ENCODE measurements at places on chromosomes 11 and 22.

GRCh38 chr11:9313648-9314290 is 624 bp downstream of the TMEM41B start:
- DNase-seq: no peak

DNA sequence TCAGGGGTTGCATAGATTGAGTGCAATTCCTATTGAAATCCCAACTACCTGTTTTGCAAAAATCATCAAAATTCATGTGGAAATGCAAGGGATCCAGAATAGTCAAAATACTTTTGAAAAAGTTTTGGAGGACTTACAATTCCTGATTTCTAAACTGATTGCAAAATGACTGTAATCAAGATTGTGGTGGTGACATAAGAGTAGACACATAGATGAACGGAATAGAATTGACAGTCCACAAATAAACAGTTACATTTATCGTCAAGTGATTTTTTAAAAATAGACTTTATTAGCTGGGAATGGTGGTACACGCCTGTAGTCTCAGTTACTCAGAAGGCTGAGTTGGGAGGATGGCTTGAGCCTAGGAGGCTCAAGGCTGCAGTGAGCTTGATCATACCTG is 2.6 kb upstream of the SLC7A4 start:
- no peak for DNase-seq

- DNase-seq: no peak
Observed at GRCh38 chr22:44151676-44152075, 29.0 kb upstream of the PARVG start.

DNA sequence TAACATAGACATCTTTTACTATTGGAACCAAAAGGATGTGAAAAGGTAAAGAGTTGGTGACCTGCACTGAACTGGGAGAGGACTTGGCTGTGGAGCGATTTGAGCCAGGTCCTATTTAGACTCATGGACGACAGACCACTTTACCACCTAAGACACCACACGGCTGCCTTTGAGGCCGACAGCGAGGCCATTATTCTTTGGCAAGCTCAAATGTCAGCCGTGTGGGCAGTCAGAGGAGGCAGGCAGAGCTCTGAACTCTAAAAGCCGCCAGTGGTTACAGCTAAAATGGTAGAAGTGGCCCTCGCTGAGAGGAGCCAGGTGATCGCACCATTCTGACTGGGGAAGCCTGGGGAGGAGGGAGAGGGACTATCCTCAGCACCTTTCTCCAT is 50.5 kb downstream of the SCUBE1 start:
- no peak for DNase-seq

- DNase-seq: no peak
Observed at GRCh38 chr11:4673781-4674180, 23.9 kb downstream of the OR51E2 start.

DNA sequence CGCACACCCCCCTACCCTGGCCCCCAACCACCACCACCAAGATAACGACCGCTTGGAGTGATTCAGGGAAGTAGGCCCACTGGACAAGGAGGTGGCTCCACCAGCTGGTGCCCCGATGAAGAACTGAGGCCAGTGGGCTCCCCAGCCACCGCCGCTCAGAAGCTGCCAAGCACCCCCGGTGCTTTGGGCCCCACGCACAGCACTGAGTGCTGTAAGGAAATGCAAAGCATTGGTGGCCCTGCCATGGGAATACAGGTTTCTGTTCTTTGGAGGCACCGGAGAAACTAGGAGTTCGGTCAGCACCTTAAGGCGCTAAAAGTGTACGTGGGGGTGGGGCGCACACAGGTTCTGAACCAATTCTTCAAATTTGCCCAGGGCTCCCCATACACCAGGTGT is 664 bp upstream of the PRSS23 start:
- DNase-seq: no peak

GRCh38 chr22:48844056-48844675 is 983.5 kb downstream of the BRD1 start:
- DNase-seq: no peak

GRCh38 chr11:70192666-70193410 is 10.3 kb upstream of the FADD start:
- DNase-seq: no peak

DNA sequence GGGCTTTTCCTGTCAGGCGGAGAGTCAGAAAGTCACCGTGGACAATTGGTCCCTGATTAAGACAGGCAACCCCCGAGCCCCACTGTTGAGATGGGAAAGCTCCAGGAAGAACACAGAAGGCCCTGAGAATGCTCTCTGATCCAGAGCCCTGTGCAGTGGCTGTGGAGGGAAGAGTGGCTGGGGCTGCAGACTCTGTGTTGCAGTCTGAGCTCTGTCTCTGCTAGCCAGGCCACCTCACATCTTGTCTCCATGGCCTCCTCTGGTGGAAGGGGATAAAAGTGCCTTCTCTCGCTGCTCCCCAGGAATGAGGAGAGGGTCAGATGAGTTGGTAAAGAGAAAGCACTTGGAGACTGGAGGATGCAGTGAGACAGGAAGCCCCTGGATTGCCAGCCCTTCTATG is 141.2 kb downstream of the CEP164 start:
- DNase-seq: no peak

GRCh38 chr11:120270386-120270785 is 30.4 kb downstream of the POU2F3 start:
- no peak for DNase-seq

DNA sequence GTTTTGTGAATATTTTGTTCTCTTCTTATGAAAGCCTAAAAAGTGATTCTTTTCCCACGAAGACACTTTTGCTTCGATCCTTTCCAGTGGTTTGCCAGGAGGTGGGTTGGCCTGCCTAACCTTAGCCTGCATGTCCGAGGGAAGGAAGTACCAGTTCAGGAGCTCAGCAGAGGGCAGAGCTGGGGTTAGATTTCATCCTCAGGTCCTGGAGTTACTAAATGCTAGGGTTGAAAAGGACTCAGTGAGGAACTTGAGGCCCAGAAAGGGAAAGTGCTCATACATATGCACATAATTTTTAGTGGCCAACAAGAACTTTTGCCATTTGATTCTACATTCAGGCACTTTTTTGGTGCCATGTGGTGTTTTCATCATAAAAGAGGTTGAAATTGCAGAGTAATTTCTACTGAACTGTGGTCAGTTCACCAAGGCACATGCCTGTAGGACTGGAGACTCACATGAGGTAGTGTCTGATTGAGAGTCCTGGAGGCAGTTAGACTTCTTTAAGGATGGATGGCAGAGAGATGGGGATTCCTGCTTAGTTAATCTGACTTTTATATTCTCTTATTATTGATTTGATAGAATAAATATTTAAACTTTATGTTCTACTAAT is 36.7 kb downstream of the NCAM1 start:
- no peak for DNase-seq

DNA sequence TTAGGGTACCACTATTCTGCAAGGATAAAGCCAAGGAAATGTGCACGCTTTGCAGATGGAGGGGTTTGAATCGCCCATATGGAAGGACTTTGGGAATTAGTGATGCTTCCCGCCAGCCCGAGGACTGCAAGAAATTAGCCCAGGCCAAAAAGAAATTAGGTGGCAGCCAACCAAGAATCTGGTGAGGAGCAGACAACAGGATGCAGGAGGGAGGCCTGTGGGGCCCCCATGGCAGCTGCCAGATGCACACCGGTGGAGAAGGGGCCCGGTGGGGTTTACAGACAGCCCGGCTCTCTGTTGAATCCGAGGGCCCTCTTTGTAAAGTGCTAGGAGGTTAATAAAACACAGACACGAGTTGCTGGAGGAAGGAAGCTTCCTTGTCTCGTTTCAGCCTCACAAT is 73.5 kb downstream of the TIMP3 start:
- no peak for DNase-seq

GRCh38 chr11:106608677-106609076 is 409.6 kb downstream of the GUCY1A2 start:
- DNase-seq: no peak

DNA sequence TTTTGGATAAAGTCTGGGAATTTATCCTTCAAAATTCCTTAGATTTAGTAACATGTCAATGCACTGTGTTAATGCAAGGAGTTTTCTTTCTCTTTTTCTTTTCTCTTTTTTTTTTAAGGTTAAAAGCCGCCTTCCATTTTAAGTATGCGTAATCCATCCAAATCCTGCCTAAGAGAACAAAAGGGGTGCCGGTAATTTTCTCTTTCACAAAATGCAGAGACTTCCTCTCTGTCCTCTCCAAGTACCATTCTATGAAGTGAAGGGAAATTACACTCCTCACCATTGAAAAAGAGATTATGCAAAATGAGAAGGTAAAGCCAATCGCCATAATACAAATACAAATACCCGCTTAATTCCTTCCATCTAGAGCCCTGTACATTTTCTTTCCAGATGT is 273.8 kb downstream of the BLID start:
- DNase-seq: no peak

DNA sequence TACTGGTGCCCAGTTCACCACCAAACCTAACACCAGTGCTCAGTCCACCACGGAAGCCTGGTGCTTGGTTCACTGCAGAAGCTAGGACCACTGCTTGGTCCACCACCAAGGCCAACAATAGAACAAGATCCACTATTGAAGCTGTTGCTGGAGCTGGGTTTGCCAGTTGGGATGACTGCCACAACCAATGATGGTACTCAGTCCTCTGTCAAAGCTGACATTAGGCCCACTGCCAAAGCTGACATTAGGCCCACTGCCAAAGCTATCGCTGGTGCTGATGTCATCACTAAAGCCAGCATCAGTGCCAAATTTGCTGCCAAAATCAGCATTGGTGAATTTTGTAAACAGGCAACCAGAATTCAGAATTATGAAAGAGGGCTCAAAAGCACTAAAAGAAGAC is 1850.2 kb upstream of the RAG2 start:
- no peak for DNase-seq

DNA sequence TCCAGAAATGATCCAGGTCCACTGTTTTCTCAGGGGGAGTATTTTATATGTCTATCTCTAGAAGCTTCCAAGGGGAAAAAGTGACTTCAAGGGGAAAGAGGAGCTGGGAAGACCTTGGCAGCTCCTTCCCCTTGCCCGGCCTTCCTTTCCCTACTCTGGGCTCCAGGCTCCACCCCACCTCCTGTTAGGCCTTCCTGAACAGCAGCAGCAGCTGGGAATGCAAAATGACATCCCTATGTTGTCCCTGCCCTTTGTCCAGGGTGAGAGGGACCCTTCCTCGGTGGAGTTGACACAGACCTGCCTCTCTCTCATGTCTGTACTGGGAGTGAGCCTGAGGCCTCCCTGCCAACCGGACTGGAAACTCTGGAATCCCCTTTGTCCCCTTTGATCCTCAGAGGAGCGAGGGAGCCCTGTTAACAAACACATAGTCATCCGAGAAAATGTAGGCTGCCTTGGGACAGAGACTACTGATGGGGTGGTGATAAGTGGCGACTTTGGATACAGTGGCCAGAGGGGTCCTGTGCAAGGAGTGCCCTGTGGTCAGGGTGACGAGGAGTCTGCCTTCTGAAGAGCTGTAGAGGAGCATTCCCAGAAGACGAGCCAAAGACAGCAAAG is 9.0 kb upstream of the MALAT1 start:
- no peak for DNase-seq

DNA sequence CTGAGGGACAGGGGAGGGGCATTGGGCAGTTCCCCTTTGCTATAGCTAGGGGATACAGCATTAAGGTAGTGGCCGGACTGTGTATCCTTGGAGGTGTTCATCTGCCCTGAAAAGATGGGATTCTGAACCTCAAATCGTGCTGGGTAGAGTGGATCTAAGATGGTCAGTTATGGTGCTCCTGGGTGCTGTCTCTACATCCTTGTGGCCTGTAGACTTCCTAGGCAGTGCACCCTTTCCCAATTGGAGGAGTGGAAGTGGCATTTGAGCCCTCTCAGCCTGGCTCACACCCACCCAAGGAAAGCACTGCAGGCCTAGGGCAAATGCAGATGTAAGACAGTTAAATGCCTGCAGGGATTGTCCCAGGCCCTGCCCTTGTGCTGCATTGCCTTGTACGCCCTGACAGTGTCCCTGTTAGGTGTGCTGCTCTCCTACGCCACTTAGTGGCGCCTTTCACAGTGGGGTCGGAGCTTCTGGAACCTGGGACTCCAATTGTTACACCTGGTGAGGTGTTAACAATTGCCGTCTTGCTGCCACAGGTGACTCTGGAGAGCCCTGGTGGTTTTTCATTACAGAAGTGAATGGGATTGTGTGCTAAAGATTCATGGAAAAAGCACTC is 35.0 kb downstream of the PPFIBP2 start:
- DNase-seq: peak; percentile 45

GRCh38 chr11:115452241-115452640 is 52.0 kb downstream of the CADM1 start:
- no peak for DNase-seq

GRCh38 chr11:134980819-134981710 is 569.0 kb upstream of the B3GAT1 start:
- no peak for DNase-seq

DNA sequence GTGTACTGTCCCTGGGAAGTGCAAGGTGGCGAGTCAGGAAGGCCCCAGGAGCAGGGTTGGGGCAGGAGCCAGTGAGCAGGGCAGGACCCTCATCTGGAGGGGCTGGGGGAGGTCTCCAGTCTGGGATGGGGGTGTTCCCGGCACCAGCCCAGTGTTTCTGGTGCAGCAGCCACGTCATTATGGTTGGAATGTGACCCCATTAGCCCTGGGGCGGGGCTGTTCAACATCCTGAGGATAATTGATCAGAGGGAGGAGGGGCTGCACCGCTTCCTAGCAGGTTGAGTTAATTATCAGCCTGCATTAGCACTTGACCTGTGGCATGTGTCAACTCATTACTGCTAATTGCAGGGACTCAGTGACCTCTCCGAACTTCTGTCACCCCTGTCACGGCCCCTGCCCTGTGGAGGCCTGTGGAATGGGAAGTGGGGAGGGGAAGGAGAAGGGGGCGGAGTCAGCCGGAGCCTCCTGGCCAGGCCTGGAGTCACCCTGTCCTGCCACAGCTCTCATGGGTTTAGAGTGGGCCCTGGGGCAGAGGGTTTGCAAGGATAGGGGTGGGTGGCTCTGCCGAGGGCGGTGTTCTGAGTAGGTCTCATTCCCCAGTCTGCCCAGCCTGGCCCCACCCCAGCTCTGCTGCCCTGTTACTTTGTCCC is 52.8 kb upstream of the CCDC188 start:
- DNase-seq: no peak

- DNase-seq: no peak
Observed at GRCh38 chr22:41696703-41697102, 2.6 kb upstream of the MEI1 start.

DNA sequence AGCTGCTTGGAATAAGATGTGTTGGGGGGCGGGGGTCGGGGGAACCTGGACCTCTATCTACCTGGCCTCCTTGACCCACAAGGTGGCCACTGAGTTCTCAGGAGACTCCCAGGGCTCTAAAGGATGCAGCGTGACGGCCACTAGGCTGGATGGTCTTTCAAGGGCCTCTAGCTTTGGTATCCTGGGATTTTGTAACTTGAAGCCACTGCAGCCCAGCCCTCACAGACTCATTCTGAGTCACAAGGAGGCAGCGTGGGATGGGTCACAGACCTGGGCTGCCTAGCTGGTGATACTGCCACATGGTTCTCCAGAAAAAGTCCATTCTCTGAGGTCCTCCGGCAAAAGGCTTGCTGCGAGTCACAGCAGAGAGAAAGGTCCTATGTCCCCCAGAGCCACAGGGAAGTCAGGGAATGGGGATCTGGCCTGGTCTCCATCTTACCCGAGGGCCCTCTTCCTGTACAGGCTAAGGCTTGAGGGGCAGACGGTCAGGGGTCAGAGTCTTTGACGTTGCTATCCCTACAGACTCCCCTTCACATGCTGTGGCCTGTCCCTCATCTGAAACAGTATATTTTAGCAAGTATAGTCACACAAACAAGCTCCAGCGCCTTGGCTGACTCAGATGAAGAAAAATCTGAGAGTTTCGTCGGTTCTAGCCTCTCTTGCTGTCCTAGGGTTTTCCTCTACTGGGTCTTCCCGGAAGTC is 52.4 kb downstream of the KCNC1 start:
- DNase-seq: no peak

GRCh38 chr11:7524462-7525235 is 10.8 kb downstream of the PPFIBP2 start:
- peak; percentile 10 for DNase-seq

GRCh38 chr11:120410622-120411380 is 74.6 kb downstream of the ARHGEF12 start:
- DNase-seq: no peak
